ENCODE measurements at places on chromosomes 6 and 20.

GRCh38 chr6:169073311-169073710 is 180.3 kb downstream of the THBS2 start:
- no peak for DNase-seq

GRCh38 chr6:124881898-124882578 is 80.2 kb upstream of the RNF217 start:
- DNase-seq: no peak

DNA sequence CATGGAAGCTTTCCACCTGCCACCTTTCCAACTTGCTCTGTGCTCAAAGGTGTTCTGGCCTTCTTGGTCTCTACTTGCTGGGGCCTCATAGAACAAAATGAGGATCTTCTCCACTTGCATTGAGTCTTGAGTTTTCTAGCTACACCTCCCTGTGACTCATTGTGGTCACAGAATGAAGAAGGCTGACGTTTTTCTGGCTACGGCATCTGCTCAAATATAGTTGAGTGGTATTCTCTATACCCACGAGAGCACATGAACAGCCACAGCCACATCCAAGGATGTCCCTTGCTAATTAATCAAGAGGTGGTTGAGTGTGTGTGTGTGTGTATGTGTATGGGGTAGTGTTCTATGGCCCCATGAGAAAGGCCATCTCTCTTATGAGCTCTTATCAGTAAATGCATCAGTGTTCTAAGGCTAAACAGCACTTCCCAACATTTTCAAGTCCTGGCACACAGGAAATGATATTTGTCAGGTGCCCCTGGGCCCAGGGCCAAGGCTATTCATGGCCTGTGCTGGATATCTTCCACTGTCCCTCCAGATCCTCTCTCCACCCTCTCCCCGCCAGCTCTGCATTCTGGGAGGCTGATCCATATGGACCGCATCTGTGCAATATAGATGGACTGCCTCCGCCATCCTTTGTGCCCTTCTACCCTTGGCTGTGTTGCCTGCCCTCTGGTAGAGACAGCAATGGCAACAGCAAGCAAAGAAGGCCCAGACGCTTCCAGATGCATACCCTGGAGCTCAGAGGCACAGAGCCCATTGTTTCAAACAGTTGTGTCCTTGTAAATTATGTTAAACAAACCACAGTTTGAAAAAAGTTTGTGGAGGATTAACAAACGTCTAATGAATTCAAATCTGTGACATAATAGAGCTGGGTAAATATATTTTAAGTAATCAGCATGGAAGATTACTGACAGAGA is 150.2 kb downstream of the LRFN2 start:
- DNase-seq: no peak

DNA sequence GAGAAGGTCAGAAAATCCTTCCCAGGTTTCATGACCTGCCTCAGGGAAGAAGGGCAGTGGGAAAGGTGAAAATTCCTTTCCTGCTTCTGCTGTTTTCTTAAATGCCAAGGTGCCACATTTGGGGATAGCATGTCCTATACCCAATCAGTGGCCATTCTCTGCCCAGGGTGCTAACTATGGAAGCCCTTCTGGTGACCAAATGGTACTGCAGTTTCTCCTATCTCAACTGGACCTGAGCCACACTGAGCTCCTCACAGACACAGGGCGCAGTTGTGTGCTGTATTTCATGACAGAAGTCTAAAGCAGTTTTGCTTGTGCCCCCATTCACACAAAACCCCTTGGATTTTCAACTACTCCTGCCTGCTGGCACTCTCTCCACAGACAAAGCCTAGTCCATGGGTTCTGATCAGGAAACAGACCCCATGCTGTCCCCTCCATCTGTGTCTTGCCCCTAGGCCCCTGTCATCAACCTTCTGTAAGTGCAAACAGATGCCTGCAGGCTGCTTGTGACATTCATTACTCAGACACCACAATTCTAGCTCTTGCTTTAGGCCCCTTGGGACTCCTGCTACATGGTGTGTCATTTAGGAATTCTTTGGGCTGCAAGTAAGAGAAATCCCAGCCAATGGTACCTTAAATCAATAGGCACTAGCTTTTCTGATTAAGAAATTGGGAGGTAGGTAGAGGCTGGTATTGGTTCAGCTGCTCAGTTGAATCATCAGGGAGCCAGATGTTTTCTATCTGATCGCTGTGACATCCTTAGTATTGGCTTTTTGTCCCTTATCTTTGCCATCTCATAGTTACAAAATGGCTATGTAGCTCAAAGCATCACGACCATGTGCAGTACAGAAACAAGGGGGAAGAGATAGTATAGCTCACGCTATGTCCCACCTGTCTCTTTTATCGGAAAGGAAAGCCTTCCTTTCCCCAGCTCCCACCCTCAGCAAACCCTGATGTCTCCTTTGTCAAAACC is 147.8 kb downstream of the CD83 start:
- no peak for DNase-seq

DNA sequence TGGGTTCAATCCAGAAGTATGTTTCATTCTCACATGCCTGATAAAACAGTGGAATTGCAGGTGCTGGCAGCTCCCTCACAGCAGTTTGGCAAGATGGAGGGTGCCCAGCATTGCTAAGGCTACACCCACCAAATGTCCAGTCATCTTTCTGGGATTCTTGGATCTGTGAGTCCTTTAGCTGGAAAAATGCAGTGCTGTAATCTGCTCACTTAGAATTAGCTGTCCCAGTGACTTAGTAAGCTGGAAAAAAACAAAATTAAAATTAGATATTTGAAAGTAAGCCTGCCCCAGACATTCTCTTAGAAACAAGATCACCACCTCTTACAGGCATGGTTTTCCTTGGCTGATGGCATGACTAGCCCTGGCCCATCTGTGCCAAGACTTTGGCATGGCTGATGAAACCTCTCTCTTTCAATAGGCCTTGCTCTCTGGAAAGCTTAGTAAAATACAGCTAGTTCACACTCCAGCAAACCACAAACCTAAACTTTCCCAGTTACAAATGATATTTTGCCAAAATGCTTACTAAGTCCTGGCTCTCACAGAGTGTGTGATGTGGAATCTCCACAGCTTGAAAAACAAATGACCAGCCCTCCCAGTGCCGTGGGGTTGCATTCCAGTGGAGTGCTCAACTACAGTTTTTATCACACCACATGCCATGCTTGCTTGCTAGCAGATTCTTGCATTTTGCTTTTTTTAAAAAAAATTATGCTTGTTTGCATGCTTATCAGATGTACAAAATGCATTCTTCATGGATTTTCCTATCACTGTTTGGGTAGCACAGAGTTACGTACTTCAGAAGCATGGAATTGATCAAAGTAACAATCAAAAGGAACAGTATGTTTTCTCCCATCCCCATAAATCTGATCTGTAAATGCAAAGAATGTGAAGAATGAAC is 261.5 kb downstream of the EYA4 start:
- DNase-seq: no peak

DNA sequence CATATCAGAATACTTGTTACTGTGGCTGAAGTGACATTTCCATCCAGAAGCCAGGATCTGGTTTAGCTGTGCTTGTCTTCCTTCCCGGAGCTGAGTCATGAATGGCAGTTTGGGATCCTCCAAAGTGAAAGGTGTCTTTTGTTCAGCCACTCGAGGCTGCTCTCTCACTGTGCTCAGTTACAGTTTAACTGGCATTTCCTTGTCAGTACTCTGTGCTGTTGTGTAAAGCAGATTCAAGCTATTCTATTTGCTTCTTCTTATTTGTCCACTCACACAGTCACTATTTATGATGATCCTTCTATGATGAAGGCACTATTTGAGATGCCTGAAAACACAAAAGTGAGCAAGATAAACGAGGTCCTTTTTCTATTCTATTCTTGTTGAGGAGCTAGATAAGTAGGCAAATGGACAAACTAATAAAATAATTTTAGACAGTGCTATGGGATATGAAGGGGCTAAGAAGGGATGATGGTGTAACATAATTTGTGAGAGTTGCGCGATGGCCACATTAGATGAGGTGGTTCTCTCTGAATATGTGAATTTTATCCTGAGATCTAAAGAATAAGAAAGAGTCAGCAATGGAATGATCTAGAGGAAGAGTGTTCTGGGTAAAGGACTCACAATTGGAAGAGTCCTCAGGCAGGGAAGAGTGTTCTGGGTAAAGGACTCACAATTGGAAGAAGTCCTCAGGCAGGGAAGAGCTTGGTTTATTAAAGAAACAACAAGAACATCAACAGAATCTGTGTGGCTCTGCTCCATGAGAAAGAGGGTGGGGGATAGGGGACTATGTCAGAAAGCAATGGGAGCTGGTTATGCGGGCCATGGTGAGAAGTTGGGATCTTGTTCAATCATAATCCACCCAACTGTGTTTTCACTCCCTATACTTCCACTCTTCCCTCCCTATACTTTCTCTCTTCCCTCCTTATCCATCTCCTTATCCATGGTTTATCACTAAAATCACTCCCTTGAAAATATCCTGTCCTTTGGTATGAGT is 40.1 kb downstream of the CYP24A1 start:
- no peak for DNase-seq

DNA sequence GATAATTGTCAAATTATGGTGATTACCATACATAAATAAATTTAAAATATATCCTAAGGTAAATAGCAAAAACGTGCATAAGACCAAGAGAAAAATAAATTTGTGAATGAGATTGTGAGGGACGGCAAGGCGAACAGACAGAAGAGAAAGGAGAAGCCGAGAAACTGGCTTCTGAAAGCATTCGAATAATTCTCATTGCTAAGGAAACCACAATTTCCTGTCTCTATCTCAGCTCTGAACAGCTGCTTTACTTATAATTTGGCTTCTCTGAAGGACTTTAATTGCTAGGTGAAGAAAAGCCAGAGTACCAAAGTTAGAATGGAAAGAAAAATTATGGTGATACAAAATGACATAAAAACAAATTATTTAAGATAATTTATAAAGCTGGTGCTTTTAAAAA is 79.0 kb upstream of the RGS17 start:
- no peak for DNase-seq

GRCh38 chr20:51533291-51534172 is 9.0 kb downstream of the NFATC2 start:
- no peak for DNase-seq

DNA sequence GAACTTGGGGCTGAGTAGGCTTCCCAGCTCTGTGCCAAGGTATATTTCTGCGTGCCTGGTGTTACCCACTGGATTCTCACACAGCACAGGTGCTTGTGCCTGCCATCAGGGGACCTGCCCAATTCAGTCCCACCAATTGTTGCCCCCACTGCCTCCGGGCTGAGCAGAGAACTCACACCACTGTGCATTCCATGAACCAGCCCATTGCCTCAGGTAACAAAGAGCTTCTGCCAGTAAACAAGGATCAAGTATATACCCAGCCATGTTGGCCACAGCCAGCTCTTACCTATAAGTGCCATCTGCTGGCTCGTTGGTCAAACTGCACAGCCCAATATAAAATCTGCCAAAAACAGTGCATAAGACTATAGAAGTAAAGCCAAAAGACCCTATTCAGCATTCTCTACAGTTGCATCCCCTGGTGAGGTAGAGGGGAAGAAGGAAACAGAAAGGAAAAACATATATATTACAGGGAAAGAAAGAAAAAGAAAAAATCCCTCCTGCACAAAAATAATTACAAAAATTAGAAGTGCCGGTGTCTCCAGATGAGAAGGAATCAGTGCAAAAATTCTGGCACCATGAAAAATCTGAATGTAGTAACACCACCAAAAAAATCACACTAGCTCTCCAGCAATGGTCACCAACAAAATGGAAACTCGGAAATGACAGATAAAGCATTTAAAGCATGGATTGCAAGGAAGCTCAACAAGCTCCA is 241.4 kb downstream of the IBTK start:
- DNase-seq: peak; percentile 63

- no peak for DNase-seq
These were observed at the start of gene TMEM74B for GRCh38 chr20:1184638-1185315. TSS of gene TMEM74B (minus strand) at chr20:1184981. CDS start at chr20:1183801, 1,180 bp downstream.

DNA sequence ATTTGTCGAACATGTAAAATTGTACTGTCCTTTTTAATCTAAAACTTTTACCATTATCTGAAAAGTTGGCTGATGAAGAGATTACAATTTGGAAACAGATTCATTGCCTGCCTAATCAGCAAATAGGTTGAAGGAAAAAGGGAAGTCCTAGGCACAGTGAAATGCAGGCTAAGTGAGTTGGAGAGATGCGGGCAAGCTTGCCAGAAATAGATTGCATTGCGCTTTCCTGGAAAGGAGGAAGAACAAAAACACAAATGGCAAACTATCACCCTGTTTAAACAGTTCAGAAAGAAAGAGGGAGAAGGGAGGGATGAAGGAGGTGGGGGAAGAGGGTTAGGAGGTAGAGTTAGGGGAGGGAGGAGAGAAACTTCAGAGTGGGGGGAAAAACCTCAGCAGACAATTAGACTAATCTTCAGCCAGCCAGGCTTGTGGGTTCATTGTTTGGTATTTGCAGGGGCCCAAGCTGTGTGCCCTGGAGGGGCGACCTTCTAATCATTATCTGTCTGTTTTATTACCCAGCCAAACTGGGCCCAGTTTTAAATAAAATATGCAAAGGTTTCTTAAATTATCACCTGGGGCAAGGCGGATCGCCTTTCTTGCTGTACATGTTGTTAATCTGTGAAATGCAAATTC is 465.2 kb downstream of the TFAP2B start:
- no peak for DNase-seq

- no peak for DNase-seq
These were observed 55.3 kb upstream of the ADTRP start for GRCh38 chr6:11833626-11834592.

DNA sequence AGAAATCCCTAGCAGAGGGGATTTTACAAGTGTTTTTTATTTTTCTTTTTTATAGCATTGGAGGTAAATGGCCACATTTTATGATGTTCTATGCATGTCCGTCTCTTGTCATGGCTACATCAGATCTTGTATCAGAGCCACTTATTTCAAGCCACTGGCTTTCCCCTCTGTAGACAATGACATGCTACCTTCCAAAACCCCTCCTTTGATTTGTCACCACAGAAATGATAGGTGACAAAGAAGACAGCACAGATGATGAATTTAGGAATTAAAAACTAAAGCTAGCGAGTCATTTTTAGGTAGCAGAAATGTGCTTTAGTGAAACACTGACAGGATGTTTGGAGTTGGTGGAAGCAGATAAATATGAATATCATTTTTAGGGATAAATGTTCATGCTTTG is 20.8 kb downstream of the PLCB1 start:
- no peak for DNase-seq

- no peak for DNase-seq
These were observed 542 bp downstream of the FGD2 start for GRCh38 chr6:37005827-37006567.

DNA sequence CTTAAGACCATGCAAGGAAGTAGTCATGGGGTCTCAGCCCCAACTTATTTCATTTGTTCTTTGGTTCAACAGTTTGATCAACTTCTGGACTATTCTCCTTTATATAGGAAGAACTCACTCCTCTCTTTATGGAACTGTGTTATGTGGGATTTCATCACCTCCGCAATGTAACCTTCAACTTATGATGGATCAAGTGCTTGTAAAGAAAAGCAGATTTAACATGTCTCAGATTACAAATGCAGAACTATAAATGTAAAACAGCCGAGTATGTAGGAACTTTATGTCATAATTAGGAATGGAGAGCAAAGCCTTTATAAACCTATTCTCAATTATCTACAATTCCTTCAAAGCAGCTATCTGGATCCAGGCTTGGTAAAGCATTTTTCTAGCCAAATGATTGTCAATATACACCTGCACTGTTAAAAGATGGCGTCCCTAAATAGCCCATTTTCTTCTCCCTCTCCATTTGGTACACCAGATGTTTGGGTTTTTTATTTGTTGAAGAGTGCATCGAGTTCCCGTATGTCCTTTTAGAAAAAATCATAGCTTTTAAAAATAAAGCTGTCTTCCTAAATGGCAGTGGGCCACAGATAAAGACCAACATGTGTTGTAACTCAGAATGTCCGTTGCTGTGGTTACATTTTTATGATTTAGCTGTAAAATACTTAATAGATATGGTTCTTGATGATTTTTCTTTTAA is 985.1 kb upstream of the SLC35B3 start:
- no peak for DNase-seq
